Stimulated activated naive CD8-positive, alpha-beta T cell treated with anti-CD3 and anti-CD28 coated beads, Interleukin-15, amount 100 ng/mL, for 72 hours (primary cell): ENCODE measurements at places on chromosomes 2 and 18.

DNA sequence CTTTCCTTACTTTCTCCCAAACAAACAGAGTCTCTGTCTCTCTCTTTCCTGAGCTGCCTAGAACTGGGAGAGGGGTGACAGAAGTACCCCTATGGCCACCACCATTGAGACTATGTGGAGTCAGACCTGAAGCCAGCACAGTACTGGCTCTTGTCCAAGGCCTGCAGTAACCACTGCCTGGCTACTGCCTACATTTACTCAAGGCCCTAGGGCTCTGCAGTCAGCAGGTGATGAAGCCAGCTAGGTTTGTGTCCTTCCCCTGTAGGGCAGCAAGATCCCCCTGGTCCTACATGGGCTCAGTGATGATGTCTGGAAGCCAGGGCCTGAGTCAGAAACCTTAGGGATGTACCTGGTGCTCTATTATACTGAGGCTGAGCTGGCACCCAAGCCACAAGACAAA, 12.2 kb downstream of the MYO3B start:
- no peak for DNase-seq

DNA sequence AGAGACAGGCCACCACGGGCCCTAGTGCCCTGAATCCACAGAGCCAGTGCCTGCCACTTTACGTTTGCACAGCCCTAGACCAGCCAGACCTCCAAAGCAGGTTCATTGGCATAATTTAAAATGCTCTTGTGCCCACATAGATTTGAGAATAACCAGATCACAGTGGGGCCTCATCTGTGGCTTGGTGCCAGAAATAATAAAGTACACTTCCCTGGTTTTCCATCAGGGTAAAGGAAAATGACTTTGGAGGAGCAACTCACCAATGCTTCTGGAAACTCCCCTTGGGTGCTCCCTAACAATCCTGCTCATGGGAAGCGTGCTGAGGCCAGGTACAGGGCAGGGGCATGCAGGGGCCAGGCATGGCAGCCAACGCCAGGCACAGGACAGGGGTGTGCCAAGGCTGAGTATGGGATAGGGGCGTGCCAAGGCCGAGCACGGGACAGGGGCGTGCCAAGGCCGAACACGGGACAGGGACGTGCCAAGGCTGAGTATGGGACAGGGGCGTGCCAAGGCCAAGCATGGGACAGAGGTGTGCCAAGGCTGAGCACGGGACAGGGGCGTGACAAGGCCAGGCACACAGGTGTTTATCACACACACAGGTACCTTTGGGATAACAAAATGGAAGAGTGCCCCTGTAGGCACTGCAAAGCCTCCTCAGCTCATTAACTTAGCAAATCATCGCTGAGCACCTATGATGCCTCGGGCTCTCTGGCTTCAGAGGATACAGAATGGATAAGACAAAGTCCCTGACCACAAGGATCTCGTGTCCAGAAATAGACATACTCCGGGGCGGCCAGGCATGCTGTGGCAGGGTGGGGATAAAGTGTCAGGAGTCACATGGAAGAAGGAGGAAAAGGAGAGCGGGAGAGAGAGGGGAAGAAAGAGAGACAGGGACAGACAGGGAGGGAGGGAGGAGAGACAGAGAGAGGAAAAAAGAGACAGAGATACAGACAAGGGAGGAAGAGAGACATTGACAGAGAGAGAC, 334.7 kb downstream of the EIPR1 start:
- no peak for DNase-seq

DNA sequence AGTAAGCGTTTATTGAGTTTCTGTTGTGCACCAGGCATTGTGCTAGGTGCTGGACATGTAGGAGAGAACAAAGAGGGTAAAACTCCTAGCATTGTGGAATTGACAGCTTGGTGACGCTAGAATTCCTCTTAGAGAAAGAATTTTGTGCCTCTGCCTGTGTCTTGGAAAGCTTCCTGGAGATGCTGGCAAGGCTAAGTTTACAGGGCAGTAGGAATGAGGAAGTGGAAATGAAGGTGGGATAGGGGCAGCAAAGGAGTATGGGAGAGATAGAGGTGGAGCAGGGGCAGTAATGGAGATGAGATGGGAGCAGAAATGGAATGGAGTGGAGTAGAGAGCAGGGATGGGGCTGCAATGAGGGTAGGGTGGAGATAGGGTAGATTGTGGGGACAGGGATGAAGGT, 29.8 kb downstream of the GPR39 start:
- DNase-seq: no peak

DNA sequence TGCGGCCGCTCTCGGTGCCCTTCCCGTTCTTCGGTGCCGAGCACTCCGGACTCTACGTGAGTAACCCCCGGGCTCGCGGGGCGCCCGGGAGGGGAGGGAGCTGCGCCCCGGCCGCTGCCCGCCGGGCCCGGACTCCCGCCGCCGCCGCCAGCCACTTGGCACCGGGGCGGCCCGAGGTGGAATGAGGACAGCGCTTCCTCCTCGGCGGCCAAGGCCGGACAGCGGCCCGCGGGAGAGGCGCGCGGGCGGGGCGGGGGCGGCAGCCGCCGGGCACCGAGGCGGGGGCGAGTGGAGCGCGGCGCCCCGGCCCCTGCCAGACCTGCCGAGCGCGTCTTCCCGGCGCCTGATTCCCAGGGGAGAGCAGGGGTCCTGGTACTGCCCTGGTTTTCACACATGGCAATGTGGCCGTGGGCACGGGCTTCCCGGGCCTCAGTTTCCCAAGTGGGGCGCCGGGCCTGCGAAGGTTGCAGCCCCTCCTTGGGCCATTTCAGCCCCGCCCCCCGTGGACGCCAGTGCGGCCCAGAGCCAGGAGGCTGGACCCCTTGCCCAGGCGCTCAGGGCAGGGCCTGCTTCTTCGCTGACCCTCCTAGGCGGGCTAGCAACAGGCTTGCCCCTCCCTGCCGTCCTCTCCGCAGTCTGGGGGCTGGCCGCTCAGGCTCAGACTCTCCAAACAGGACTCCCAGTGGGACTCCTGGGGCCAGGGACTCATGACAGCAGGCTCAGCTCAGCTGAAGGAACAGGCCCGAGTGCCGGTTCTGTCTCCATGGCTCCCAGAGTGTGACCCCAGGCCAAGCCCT, 775 bp downstream of the SNED1 start:
- DNase-seq: no peak

DNA sequence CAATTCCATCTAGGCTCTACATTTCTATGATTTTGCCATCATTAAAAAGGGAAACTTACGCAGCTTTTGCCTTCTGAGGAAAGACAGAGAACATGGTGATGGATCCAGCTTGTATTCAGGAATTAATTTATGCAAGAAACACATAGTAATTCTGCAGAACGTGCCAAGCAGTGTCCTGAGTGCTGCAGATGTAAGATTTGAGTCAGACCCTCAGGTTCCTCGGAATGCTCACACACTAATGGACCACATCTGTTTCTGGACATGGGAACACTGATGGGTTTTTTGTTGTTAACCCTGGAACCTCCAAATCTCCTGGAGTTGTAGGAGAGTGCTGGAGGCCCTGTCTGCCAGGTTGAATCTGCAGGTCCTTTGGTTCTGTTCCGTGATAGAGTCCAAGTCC, 132.9 kb downstream of the SETBP1 start:
- DNase-seq: no peak

DNA sequence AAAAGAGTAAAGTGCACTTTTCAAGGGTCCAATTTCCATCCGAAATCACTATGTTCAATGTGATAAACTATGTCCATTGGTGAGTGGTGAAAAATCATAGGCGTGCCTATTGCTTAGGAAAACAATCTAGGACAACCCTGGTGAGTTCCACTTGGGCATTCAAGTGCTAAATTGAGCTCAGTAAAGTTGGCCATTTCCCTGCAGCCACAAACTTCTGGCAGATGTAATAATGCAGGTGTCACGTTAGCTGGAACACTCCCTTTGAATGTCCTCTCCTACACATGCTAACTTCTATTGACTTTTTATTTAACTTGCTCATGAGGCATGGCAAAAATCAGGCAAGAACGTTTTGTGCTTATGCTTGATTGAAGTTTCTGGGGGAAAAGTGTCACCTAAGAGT, 67.1 kb downstream of the CPS1 start:
- DNase-seq: no peak

GRCh38 chr2:27221166-27221565, 4.0 kb downstream of the CAD start:
- DNase-seq: no peak

- DNase-seq: no peak
These were observed 11.0 kb downstream of the EN1 start for GRCh38 chr2:118836411-118836930.

DNA sequence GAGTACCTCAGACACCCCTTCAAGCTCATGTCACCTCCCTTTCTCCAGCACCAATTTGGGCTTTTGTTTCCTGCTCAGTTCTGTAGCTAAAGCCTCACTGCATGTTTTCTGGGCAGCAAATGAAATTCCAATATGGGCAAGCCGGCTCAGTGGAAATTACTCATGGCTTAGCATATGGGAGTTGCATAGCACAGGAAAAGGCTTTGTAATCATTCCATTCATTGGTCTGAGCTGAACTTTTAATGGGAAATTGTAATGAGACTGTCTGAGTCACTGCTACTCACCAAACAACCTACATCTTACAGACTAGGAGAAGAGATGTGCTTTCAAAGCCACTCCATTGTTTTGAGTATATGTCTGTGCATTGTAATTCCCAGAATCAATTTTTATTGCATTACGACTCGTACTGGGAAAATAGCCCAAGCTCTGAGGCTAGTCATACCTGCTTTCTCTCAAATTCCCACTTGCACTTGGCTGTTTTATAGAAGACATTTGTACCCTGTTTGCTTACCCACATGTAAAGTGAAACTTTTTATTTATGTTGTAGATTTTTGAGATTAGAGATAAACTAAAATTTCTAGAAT, 139.5 kb upstream of the LRATD1 start:
- no peak for DNase-seq

GRCh38 chr2:239341146-239341732, 59.6 kb downstream of the HDAC4 start:
- DNase-seq: no peak
